ENCODE measurements at places on chromosomes 5 and 9.

GRCh38 chr5:120759587-120759986 is 295.5 kb downstream of the PRR16 start:
- DNase-seq = no peak

DNA sequence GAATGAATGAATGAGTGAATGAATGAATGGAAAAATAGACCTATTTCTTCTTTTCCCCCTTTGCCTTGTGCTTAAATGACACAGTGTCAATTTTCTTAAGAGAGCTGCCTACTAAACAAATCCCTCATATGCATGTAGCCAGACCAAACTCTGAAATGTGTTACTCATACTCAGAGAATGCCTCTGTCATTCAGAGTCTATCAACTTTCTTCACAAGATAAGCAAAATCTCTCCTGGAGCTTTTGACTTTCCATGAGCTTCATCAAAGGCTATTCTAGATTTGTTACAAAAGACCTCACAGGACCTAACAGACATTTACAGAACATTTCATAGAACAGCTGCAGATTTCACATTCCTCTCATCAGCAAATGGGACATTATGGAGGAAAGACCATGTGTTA is 275.7 kb upstream of the MSX2 start:
- DNase-seq = no peak

DNA sequence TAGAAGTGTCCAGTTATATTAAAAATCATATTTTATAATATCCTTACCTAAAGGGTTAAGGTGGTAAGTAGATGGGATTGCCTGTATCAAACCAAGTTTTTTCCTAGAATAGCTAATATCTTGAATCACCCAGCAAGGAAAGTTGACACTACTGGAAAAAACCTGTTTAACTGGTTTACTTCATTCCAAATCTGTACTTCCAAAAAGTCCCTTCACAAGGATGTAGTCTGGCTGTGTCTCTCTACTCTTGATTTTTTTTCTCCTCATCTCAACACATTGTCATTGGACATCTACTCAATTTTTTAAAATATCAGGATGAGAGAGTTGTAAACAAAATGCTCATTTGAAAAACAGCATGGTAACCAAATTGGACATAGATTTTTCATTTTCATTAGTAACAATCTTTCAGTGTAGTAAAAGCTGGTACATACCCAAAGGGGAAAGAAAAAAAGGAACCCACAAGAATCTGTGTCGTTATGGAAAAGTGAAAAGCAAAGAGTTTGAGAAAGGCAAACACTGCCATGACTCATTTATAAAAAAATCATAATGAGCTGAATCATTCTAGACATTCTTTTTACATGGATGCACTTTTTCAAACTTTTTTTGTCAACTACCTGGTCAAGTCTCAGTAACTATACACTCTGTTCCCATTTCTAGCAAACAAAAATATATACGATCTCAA is 173.5 kb downstream of the GLIS3 start:
- DNase-seq = no peak

DNA sequence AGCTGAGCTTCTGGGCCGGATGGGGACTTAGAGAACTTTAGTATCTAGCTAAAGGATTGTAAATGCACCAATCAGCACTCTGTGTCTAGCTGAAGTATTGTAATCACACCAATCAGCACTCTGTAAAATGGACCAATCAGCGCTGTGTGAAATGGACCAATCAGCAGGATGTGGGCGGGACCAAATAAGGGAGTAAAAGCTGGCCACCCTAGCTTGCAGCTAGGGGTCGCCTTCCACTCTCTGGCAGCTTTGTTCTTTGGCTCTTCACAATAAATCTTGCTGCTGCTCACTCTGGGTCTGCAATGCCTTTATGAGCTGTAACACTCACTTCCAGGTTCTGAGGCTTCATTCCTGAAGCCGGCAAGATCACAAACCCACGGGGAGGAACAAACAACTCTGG is 354.0 kb downstream of the PRR16 start:
- no peak for DNase-seq

DNA sequence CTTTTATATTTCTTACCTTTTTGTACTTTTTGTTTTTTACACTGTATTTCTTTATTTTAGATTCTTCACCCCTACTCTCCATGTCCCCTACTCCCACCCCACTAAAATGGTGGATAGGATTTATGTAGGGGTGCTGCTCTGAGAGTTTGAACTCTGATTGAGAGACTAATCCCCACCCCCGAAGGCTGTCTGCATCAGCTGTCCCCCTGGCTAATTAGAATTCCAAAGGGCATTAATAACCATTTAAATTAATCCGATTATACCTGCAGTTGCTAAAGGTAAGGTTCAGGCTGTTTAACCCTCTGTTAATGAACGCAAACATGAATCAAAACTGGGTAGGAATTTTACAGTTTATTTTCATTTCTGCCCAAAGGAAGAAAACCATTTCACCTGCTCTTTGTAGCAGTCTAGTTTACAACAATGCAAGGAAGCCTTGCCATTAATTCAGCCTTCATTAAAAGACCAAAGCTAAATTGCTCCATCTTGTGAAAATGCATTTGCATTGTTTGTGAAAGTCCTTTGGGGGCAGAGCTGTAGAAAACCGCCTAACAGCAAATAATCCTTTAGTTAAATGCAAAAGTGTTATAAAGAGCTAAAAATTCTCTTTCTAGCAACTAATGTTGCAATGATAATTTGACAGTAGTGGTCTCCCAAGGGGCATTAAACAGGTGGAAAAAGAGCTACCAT is 71.2 kb downstream of the ZCCHC7 start:
- no peak for DNase-seq

Data from HS-27A (cell line).